Activated B cell treated with CpG ODN at 0.5 μM for 24 hours (primary cell): ENCODE measurements at places on chromosomes 12 and 14.

GRCh38 chr14:100540926-100541620 is 46.1 kb downstream of the BEGAIN start:
- DNase-seq = no peak
- no peaks in the 10 kb centered on the region for H3K36me3 ChIP-seq
- H3K4me1 ChIP-seq = peaks cover 5% of the 10 kb centered on the region
- no peak overlapping the region for H3K27ac ChIP-seq

DNA sequence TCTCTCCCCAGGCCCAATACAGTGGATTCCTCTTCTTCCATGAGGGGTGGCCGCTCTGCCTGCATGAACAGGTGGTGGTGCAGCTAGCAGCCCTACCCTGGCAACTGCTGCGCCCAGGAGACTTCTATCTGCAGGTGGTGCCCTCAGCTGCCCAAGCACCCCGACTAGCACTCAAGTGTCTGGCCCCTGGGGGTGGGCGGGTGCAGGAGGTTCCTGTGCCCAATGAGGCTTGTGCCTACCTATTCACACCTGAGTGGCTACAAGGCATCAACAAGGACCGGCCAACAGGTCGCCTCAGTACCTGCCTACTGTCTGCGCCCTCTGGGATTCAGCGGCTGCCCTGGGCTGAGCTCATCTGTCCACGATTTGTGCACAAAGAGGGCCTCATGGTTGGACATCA is 3.8 kb downstream of the ARHGEF40 start:
- H3K4me1 ChIP-seq = peaks cover 35% of the 10 kb centered on the region
- H3K27me3 ChIP-seq = peaks cover 2% of the 10 kb centered on the region
- H3K27ac ChIP-seq = no peak overlapping the region
- no peak for DNase-seq
- no peaks in the 10 kb centered on the region for H3K36me3 ChIP-seq

DNA sequence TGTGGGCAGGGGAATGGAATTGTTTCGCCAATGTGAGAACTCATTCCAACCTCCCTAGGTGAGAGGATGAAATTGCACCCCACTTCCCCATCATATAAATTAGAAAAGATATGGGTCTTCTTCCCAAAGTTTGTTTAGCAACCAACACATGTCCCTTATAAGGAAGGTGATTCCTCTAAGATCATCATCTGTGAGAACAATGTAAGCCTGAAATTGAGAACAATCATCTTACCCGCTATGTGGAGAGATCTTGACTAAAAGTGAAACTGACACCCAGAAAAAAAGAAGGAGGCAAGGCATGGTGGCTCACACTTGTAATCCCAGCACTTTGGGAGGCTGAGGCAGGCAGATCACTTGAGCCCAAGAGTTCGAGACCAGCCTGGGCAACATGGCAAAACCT is 173.2 kb upstream of the HMGA2 start:
- H3K4me1 ChIP-seq = no peaks in the 10 kb centered on the region
- no peak overlapping the region for H3K27ac ChIP-seq
- no peaks in the 10 kb centered on the region for H3K27me3 ChIP-seq

GRCh38 chr12:701896-702539 is 38.8 kb upstream of the NINJ2 start:
- no peaks in the 10 kb centered on the region for H3K27me3 ChIP-seq
- no peak overlapping the region for H3K4me3 ChIP-seq
- H3K4me1 ChIP-seq = peaks cover 14% of the 10 kb centered on the region
- no peak for DNase-seq
- H3K27ac ChIP-seq = no peak overlapping the region

DNA sequence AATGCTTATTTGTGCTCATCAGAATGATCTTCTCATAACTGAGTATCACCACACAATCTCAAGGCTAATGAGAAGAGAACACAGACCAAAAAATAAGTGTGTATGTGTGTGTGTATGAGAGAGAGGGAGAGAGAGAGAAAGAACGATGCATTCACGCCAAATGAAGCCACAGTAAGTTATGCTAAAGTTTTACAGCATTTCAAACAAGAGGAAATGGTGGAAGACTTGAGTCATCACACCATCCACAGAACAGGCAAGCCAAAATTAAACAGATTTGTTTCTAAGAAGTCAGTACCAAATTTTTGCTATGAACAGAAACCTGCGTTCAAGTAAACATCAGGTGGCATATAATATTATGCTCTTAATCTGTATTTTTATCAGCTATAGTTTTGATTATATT is 141.2 kb downstream of the MED13L start:
- peaks cover 66% of the 10 kb centered on the region for H3K4me1 ChIP-seq
- H3K27me3 ChIP-seq = no peaks in the 10 kb centered on the region
- H3K4me3 ChIP-seq = no peak overlapping the region
- no peak overlapping the region for H3K27ac ChIP-seq

DNA sequence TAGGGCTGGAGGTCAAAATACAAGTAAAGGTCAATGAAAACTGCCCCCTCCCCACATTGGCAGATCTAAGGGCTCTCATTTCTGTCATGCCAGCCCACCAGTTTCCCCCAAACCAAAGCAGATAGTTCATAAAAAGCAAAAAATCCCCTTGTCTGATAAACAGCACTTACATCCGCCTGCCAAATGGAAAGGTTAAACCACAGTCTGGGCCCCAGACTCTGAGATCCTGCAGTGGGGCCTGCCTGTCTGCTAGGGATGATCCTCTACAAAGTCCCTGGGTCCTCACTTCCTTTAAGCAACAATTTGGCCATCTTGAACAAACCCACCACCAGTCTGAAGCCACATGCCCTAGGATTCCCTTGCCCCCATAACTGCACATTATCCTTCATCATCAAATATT is 9.7 kb upstream of the RPS26 start:
- peaks cover 20% of the 10 kb centered on the region for H3K36me3 ChIP-seq
- no peaks in the 10 kb centered on the region for H3K27me3 ChIP-seq
- no peak overlapping the region for H3K4me3 ChIP-seq
- no peak for DNase-seq

- H3K36me3 ChIP-seq = no peaks in the 10 kb centered on the region
- peaks cover 41% of the 10 kb centered on the region for H3K4me1 ChIP-seq
- peak overlapping the region; percentile 21 for H3K27ac ChIP-seq
- DNase-seq = no peak
- H3K27me3 ChIP-seq = no peaks in the 10 kb centered on the region
- no peak overlapping the region for H3K4me3 ChIP-seq
Observed at GRCh38 chr12:25009496-25010092, 60.7 kb upstream of the BCAT1 start.

- peak overlapping the region; percentile 99 for H3K4me3 ChIP-seq
- peaks cover 50% of the 10 kb centered on the region for H3K36me3 ChIP-seq
- H3K4me1 ChIP-seq = peaks cover 46% of the 10 kb centered on the region
- H3K27me3 ChIP-seq = no peaks in the 10 kb centered on the region
Observed at GRCh38 chr12:56725723-56726102, 614 bp upstream of the NACA start.

DNA sequence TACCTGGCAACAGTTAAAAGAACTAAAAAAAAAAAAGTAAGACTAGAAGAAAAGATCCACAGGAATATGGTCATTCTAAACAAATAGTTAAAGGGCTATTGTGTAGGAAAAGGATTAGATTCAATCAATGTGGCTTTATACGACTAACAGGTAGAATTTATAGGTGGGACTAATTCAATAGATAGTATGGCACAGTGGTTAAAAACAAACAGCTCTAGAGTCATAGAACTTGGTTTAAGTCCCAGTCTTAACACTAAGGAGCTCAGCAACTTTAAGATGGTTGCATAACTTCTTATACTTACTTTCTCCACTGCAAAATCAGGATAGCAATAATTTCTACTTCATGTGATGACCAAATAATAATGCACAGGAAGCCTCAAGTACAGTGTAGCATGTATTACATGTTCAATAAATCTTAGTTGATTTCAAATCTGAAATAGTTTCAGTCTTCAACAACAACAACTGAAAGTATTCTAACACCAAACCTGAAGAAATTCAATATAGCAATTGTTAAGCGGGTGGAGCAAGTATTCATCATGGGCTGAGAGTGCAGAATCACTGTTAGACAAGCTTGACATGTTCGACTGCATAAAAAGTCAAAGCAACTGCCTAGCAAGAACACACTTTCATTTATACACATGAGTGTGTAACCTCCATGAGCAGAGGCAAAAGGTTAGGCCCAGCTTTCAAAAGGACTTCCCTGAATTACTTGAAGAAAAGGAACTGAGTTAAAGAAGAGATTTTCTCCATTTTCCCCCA is 50.4 kb downstream of the ITPR2 start:
- H3K27me3 ChIP-seq = no peaks in the 10 kb centered on the region
- H3K36me3 ChIP-seq = peaks cover 54% of the 10 kb centered on the region
- H3K4me1 ChIP-seq = no peaks in the 10 kb centered on the region
- no peak overlapping the region for H3K27ac ChIP-seq

- no peak for DNase-seq
- H3K36me3 ChIP-seq = no peaks in the 10 kb centered on the region
- no peak overlapping the region for H3K4me3 ChIP-seq
- H3K27me3 ChIP-seq = no peaks in the 10 kb centered on the region
- no peaks in the 10 kb centered on the region for H3K4me1 ChIP-seq
- no peak overlapping the region for H3K27ac ChIP-seq
Observed at GRCh38 chr12:85865890-85866289, 8.2 kb upstream of the NTS start.

GRCh38 chr12:131694116-131694838 is 16.6 kb upstream of the SFSWAP start:
- no peak overlapping the region for H3K4me3 ChIP-seq
- H3K4me1 ChIP-seq = no peaks in the 10 kb centered on the region
- H3K36me3 ChIP-seq = no peaks in the 10 kb centered on the region
- DNase-seq = no peak

- H3K4me3 ChIP-seq = no peak overlapping the region
- no peak overlapping the region for H3K27ac ChIP-seq
- peaks cover 16% of the 10 kb centered on the region for H3K27me3 ChIP-seq
Observed at GRCh38 chr12:4006743-4007142, 133.5 kb upstream of the PARP11 start.

DNA sequence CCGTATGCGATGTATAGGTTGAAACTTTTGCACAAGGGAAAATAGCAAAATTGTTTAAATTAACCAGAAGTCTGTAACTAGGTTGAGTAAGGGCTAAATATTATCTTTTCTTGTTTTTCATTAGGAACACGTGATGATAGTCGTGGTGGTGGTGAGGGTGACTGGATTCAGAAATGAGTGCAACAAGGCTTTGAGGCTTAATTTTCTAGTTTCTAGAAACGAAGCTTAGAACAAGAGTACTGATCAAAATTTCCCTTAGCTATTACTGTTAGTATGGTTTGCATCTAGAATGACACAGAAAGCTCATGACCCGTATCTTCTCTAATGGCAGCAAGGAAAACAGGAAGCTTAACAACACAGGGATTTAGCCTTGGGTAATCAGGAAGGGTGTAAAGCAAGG is 7.0 kb downstream of the SLIRP start:
- no peaks in the 10 kb centered on the region for H3K27me3 ChIP-seq
- DNase-seq = no peak

DNA sequence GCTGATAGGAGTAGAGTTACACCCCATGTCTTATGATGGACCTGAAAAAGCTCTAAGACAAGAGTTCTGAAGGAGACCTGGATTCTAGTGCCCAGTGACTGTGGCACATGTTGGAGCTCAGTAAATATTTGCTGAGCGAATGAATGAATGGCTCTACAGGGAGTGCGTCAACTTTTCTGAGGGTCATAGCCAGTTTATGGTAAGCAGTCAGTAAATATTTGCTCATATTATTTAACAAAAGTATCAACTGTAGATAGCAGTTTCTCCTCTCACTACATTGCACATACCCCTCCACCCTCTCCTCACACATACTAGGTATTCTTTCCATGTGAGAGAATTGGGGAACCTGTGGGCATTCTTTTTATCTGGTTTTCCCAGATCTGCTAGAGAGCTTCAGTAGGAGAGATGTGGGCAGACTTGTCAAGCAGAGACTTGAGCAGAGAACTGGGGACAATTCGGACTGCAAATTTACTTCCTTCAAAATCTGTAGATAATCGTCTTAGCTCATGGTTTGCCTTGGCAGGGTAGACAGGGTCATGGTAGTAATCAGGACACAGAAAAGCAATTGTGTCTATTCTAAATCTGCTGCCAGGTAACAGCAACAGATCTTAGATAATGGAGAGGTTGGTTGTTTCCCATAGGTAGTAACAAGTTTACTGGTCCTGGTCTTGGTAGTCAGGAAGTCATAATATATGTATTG is 5.7 kb downstream of the SLC4A8 start:
- no peaks in the 10 kb centered on the region for H3K27me3 ChIP-seq
- H3K27ac ChIP-seq = no peak overlapping the region
- H3K36me3 ChIP-seq = no peaks in the 10 kb centered on the region
- no peak overlapping the region for H3K4me3 ChIP-seq
- no peak for DNase-seq

DNA sequence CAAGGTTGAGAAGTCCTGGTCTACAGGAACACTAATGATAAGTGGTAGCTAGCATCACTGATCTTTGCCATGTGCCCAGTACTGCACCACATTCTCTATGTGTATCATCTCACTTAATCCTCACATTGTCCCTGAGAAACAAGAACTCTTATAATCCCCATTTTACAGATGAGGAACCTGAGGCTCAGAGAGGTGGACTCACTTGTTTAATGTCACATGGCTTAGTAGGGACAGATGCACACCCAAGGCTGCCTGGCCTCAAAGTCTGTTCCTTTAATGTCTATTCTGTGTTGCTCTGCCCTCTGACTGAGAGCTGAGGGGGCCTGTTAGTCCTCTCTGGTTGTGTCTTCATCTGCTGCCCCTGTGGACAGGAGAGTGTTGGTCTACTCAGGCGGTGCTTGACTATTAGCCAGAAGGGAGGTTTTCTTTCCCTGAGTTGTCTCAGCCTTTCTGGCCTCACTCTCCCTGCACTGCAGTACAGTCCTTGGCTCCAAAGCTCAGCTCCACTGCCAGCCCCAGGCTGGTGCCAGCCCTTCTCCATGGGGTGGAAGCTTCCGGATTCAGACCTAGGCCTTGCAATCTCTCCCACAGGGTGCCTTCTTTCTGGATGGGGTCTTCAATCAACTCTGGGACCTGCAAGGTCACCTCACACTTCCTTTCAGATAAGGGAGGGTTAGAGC is 4.9 kb upstream of the DYNLL1 start:
- peaks cover 10% of the 10 kb centered on the region for H3K4me1 ChIP-seq
- DNase-seq = no peak
- no peak overlapping the region for H3K4me3 ChIP-seq

DNA sequence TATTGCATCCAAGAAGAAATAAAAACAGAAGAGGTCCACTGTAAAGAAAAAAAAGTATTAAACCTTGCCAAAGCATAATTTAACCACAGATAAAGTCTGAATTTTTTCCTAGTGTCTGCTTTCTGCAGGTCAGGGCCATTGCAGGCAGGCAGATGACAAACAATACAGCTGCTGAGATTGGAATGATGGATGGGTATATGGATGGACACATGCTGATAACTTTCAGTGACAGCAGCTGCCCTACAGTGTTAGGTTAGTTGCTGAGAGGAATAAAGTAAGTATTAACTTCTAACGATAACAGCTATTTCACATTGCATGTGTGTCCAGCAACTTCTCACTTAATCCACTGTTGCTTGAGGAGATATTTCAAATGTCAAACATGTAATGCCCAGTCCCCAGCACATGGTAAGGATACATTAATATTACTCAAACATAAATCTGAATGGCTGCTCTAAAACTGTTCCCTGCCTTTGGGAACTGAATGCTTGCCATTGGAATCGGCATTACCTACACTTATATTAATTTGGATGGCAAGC is 515.3 kb downstream of the RMST start:
- H3K27ac ChIP-seq = no peak overlapping the region
- no peak for DNase-seq
- no peak overlapping the region for H3K4me3 ChIP-seq
- H3K4me1 ChIP-seq = no peaks in the 10 kb centered on the region
- no peaks in the 10 kb centered on the region for H3K27me3 ChIP-seq
- H3K36me3 ChIP-seq = no peaks in the 10 kb centered on the region
